ENCODE measurements at places on chromosomes 7 and 10.

DNA sequence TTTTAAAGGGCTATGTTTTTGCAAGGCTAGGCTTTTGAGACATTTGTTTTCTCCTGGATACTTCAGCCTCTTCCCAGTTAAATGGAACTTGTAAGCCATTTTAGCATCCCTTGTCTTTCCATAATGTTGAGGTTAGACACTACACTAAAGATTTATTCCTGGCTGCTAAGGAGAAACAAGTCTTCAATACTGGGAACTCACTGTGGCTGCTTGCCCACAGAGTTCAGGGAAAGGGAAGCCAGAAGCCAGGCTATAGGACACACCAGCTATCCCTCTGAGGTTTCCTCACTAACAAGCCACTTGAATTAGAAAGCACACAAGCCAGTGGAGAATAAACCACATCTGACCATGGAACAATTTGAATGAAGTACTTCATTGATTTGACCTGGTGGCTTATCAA lies 421.7 kb upstream of the CHRM2 start:
- DNase-seq: no peak

- DNase-seq: no peak
These were observed 43.7 kb downstream of the PPP1R3C start for GRCh38 chr10:91589015-91589657.

- DNase-seq: no peak
These were observed 203.9 kb downstream of the NXPH1 start for GRCh38 chr7:8637322-8637721.

- no peak for DNase-seq
These were observed 110.8 kb upstream of the LRGUK start for GRCh38 chr7:134016223-134016941.

DNA sequence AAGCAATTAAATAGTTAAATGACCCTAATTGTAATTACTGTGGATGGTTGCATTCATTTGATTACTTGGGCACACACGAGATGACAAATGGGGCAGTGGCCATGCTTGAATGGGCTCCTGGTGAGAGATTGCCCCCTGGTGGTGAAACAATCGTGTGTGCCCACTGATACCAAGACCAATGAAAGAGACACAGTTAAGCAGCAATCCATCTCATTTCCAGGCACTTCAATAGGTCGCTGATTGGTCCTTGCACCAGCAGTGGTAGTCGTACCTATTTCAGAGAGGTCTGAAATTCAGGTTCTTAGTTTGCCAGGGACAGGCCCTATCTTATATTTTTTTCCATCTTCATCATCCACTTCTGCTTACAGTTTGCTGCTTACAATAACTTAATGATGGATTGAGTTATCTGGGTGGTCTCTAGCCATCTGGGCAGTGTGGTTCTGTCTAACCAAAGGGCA lies 8.3 kb downstream of the PCBD1 start:
- peak; percentile 84 for DNase-seq

DNA sequence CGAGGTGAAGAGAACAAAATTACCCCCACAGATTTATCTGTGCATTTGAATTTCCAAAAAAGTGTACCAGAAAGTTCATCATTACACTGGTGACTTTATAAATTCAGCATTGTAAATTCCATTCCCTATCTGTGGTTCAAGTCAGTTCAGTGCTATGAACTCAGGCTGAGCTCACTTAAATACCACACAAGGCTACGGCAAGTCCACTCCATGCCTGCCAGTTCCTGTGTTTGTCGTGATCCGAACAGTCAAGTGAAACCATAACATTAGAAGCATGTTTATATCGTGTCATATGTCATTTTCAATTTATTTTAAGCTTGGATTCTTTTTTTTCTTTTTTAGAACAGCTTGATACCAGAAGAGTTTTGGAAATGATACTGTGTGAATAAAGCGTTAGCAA lies 14.8 kb downstream of the MBL2 start:
- no peak for DNase-seq

GRCh38 chr10:92125144-92125543 lies 165.7 kb downstream of the CPEB3 start:
- DNase-seq: no peak

DNA sequence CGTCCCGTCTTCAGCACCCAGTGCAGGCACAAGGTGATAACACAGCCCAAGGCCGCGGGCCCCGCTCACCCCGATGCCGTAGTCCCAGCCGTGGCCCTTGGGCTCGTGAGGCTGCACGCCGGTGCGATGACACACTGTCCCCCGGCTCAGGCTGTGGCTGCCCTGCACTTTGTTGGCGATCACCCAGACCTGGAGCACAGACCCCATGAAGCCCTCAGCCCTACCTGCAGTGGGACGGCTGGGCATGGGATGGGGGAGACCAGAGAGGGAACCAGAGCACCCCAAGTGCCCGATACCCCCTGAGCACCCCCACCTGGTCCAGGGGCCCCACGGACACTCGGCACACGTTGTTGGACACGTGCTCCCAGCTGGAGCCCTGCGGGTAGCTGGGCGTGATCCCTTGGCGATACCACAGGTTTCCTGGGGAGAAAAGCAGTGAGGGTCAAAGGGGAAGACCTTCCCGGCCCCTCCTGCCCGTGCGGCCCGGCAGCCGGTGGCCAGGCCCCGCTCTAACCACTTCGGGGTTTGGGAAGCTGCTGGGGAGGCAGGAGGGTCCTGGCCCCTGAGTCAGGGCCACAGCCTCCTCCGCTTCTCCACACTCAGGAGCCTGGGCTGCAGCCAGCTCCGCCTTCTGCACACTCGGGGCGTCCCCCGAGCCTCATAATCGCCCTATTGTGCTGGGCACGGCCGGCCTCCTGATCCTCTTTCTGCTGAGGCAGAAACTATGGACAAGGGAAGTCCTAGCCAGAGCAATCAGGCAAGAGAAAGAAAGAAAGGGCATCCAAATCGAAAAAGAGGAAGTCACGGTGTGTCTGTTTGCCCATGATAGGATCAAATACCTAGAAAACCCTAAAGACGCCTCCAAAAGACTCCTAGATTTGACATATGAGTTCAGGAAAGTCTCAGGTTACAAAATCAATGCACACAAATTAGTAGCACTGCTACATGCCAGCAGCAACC lies 6.7 kb downstream of the BHLHA15 start:
- DNase-seq: no peak

- no peak for DNase-seq
These were observed 39.2 kb upstream of the SDHAF3 start for GRCh38 chr7:97078023-97078969.

GRCh38 chr7:133409421-133409820 lies 156.5 kb downstream of the EXOC4 start:
- no peak for DNase-seq

GRCh38 chr10:76945166-76945565 lies 692.4 kb downstream of the KCNMA1 start:
- no peak for DNase-seq

GRCh38 chr7:149872419-149873073 lies 1.2 kb upstream of the ATP6V0E2 start:
- DNase-seq: peak; percentile 67

DNA sequence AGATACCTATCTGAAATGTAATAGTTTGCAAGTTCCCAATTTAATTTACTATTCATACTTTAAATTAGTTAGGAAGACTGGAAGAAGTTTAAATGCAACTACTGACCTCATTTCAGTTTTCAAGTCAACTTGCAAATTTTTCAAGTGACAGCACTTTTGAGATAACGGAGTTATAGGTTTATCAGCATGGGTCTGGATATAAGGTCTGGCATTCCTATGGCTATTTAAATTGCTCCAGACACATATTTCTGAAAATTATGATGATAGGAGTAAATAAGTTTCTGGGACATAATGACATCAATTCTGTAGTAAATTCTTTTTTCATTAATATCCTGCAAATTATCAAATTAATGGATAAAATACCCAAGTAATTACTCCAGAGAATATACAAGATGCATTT lies 251.9 kb downstream of the PRKG1 start:
- DNase-seq: no peak

DNA sequence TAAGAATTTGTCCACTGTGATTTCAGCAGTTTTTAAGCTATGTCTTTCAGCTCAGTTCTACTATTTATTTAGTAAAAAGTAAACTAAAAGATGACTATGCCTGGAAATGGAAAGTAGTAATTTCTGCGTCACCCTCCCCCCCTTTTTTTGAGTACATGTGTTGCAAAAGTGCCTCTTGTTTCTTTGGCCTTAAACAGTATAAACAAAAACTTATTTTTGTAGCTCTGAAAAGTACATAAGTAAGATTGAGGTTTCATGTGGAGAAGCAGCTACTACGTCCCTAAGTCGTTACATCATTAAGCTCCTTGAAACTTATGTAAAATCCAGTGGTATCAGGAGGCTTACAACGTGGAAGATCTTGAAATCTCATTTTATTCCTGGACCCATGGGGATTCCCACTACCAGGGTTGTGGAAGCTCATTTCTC lies 46.3 kb upstream of the HBP1 start:
- DNase-seq: no peak

- DNase-seq: no peak
These were observed 109.4 kb downstream of the TMEM26 start for GRCh38 chr10:61343796-61344195.

DNA sequence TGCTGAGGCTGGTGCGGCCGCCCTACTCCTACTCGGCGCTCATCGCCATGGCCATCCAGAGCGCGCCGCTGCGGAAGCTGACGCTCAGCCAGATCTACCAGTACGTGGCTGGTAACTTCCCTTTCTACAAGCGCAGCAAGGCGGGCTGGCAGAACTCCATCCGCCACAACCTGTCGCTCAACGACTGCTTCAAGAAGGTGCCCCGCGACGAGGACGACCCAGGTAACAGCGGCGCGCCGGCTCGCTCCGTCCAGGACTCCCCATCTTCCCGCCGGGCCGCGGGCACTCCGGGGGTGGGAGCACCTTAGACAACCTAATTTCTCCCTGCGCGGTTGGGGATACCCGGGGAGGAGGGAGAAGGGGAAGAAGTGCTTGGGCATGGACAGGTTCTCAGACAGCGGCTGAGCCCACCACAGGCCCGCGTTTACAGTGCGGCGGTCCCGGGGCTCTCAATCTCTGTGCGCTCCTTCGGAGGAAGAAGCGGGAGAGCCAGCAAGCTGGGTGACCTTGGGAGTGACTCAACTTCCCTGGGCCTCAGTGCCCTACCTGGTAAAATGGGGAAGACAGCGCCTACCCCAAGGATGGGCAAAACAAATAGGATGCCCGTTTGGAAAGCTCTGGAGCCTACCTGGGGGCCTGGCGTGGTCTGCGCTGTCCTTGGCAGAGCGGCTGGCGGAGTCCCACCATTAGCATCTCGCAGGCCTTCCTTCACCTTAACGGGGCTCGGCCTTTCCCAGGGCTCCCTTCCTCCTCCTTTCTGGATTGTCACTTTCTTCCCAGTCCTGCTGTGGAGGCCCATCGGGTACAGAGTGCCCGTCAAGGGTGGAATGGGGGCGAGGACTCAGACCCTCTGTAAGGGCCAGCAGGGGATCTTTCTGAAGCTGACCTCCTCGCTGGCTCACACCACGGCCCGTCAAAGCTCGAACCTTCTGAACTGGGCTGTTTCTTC lies 852 bp downstream of the FOXI2 start:
- no peak for DNase-seq

DNA sequence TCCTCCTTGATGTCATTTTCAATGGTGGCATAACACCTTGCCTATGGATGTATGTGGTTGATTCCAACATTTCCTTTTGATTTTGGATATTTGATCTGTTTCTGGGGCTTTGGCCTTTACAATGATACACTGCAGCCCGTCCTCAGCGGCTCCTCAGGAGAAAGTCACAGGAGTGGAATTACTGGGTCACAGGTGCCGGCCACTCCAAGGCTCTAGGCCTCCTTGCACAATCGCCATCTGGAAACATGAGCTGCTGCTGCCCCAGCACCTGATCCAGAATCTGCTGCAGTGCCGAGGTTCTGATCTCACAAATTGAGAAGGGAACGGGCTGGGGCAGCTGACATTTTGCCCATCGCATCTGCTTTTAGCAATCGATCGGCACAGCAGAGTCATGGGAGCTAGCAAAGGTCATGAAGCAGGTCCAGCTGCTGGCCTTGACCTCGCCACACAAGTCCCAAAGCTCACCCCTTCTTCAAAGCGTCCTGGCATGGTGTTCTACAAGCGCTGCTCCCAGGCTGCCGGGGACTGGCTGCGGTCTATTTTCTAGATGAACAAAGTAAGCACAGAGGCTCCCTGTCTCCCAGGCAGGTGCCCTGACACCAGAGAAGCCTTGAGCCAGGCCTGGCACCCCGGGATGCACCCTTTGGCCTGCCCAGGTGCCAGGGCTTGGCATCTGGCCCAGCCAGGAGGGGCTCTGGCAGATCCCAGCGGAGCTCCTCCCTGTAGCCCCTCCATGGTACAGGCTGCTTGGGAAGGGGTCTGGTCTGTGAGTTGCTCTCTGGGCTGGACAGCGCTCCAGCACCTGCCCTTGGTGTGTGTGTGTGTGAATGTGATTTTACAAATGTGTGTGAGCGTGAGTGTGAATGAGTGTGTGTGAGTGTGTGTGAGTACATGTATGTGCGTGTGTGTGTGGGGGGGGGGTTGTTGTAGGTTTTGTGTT lies 201.8 kb downstream of the GLRX3 start:
- DNase-seq: no peak

DNA sequence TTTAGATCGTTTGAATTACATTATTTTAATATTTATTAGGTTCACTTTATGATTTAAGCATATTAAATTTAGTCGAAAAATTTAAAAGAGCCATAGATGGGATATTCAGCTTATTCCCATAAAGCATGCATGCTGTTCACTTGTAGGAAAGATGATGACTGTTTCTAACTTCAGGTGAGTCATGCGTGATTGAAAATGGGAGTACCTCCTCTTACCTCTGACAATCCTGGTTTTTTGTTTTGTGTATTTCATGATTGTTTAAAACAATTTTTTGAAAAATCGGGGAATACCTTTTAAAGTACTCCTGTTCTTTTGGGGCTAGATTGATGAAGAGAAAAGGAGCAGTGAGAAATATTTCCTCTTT lies 1.4 kb downstream of the TNKS2 start:
- no peak for DNase-seq

All from stimulated activated CD4-positive, alpha-beta T cell treated with anti-CD3 and anti-CD28 coated beads, Interleukin-15, amount 100 ng/mL, for 24 hours (primary cell).